ENCODE measurements at places on chromosomes 4 and X.

GRCh38 chr4:135277980-135278315 lies 1076.4 kb upstream of the PABPC4L start:
- DNase-seq, result no peak

- no peak for DNase-seq
Observed at GRCh38 chr4:31104577-31104976, 384.4 kb downstream of the PCDH7 start.

- no peak for DNase-seq
Observed at GRCh38 chr4:96009427-96010119, 169.7 kb downstream of the PDHA2 start.

DNA sequence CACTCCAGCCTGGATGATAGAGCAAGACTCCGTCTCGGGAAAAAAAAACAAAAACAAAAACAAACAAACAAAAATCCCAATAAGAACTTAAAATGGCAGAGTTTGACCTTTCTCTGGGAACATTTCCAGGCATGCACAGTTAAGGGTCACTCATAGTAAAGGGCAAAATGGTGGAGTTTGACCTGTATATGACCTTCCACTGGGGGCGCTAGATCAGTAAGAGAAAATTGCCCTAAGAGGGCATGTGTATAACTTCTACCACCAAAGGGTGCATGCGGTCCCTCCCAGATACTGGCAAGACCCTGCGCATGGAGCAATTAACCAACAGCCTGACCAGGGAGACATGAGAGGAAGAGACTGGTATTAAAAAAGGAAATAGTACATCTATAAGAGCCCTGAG lies 177.2 kb downstream of the MOSPD2 start:
- no peak for DNase-seq

GRCh38 chr4:68319040-68319439 lies 30.9 kb downstream of the YTHDC1 start:
- no peak for DNase-seq

DNA sequence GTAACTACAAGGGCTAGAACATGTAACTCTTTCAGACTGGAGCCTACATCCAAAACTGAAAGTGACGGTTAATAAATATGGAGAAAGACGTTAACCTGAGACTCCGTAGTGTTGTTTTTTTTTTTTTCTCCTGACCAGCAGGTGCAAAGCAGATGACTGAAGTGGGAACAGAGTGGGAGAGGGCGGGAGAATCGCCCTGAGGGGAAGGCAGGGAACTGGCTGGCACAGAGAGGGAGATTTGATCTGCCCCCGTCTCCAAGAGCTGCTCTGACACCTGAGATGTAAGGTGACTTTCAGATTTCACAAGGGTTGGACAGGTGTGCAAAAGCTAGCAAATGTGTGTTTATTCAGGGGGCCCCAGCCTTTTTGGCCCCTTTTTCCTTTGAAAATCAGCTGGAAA lies 180.2 kb downstream of the PALLD start:
- DNase-seq, result no peak

DNA sequence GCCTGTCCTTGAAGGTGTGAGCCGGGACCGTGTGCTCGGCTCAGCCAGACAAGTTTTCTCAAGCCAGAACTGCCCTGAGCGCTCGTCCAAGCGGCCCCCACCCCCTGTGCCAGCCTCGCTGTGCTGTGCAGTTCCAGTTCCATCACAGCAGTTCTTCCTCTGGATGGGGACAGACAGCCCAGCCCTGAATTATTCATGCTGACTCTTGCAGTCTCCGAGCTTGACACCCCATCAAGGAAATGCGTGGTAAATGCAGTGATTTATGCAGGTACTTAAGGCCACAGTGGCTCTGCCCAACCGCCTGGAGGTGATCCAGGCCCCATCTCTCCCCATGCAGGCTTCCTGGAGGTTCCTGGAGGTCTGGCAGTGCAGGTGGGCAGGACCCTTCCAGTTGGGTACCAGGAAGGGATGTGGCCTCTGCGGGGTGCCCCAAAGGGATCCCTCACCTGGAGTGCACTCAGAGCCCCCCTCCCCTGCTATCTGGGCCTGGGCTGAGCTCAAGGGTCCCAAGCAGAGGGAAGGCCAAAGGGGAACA lies 44.8 kb upstream of the HMX1 start:
- DNase-seq, result peak; percentile 4

DNA sequence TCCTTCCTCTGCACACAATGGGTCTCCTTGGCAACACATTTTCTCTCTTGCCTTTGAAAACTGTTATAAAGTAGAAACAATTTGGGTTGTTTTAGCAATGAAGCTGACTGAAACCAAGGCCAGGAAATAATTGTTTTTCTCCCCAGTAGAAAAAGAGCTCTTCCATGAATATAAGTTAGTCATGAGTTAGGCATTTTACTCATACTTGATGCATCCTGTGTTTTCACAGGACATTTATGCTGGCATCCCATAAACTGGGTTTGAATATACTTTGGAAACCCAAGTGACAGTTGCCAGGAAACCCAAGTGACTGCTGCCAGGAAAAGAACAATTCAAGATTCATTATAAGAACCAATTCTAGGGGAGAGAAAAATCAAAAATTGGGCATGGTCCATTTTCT lies 128.6 kb upstream of the NPY2R start:
- DNase-seq, result no peak

DNA sequence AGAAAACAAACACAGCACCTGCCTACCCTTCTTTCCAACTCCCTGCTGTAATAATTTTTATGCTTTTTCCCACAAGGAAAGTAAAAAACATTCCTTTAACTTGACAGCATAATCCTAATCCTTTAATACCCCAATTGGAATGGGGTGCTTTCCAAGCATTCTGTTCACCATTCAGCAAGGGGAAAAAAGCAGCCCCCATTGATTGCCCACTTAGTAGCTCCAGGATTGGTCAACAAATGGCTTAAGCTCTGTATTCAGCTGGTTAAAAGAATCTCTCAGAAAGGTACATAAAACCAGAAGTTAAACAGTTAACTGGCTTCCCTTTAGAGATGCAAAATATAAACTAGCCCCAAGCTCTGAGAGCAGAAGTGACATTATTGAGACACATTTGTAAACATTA lies 194.8 kb upstream of the ATOH1 start:
- no peak for DNase-seq

- no peak for DNase-seq
Observed at GRCh38 chr4:7679406-7680040, 244.8 kb upstream of the PSAPL1 start.

DNA sequence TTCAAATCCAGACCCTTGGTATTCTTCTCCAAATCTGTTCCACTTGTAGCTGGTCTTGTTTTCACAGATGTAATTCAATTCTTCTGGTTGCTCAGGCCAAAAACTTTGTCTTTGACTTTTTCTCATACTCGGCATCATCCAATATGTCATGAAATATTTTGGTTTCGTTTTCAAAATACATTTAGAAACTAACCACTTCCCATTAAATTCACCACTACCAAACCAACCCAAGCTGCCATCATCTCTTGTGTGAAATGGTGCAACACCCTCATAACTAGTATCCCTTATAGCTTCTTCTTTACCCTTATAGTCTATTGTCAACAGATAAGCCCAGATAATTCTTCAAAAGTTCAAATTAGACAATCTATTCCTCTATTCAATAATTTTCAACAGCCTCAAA lies 192.1 kb downstream of the PRR32 start:
- no peak for DNase-seq

GRCh38 chrX:155637714-155638113 lies 25.0 kb upstream of the TMLHE start:
- DNase-seq, result no peak

DNA sequence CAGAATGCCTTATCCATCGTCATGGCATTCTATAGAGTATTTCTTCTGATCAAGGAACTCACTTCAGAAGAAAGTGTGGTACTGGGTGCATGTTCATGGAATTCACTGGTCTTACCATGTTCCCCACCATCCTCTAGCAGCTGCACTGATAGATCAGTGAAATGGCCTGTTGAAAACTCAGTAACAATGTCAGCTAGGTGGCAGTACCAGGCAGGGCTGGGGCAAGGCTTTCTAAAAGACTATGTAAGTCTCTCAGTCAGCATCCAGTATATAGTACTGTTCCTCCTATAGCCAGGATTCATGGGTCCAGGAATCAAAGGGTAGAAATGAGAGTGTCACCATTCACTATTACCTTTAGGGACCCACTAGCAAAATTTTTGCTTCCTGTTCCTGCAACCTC lies 15.8 kb upstream of the LDB2 start:
- DNase-seq, result no peak

- DNase-seq, result no peak
Observed at GRCh38 chr4:122703868-122704267, 28.6 kb upstream of the BBS12 start.
